ENCODE measurements at places on chromosomes 1 and 21. TPM values are rescaled to one million over a fixed set of nuclear protein-coding genes. Genes with fewer than 3 reads are reported as not detected.
A peak's percentile ranks its signal among the peaks of the same experiment; 100 is the strongest.

- DNase-seq = no peak
Observed at GRCh38 chr1:20059847-20060246, 10.1 kb upstream of the PLA2G5 start.

GRCh38 chr1:211632117-211632807, 43.2 kb downstream of the NEK2 start:
- no peak for DNase-seq

DNA sequence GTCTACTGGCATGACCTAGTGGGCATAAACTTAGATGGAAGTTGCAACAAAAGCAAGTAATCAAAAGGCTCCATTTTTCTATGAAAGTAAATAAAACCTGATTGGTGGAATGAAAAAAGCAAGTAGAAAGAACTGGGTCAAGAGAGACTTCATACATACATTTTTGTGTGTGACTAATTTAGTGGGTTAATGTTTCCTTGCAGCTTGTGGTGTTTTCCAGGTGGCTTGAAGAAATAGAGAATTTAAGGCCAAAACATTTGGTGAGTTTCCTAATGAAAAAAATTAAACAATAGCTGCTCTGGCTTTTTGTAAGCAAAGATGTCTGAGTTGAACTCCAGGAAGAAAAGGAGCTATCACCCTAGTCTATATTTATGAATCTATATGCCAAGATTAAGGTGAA, 71.0 kb downstream of the ZC3H11B start:
- DNase-seq = no peak

- no peak for DNase-seq
Observed at GRCh38 chr1:22048351-22049192, 3.9 kb upstream of the CDC42 start.

DNA sequence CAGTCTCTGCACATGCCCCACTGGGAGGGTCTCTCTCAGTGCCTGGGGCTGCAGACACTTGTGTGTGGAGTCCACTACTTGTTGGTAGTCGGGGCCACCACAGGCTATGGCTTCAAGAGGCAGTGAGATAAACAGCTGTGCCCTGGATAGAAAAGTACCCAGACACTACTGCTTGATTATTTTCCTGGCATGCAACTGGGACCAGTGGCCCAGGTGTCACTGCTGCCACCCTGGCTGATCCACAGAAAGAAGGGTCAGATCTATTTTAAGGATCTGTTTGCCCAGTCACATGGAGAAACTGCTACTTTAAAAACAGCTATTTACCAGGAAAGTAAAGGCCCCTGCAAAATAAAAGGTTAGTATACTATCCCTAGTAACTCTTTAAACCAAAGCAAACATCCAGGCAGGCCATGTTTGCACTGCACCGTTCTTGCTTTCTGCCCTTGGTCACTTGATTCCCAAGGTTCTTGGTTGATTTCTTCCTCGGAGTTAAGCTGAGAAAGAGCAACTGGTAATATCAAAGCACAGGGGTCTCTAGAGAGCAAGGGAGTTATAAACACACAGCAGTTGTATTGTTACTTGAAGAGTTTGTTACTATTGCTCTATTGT, 99.9 kb downstream of the GLUL start:
- DNase-seq = no peak

The SMIM12 gene
- 45.1 TPM for polyA plus RNA-seq

GRCh38 chr1:84771895-84772294, 81.6 kb upstream of the SSX2IP start:
- no peak for DNase-seq

DNA sequence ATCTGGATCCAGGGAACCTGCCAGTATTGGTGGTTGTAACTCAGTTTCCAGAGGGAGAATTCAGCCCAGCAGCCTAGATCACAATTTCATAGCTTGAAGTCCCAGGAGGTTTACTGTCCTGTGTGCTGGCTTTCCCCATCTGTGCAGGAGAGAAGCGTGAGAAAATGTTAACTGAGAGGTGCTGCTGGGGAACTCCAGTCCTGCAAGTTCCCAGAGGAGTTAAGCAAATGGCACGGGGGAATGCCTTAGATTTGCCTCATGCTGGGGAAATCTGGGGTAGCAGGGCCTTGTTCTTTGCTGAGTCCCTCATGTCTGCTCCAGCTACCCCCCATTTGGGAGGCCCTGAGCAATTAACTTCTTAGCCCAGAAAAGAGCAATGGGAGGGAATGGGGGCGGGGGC, 25.1 kb upstream of the SLAMF6 start:
- no peak for DNase-seq

The TTC22 gene
- 30.4 TPM for polyA plus RNA-seq

- DNase-seq = no peak
Observed at GRCh38 chr1:70966018-70966638, 81.5 kb downstream of the PTGER3 start.

The BCAR3 gene
- 24.8 TPM for polyA plus RNA-seq

The KRTAP19-1 gene
- not detected for polyA plus RNA-seq

- DNase-seq = no peak
Observed at GRCh38 chr1:108200687-108201051, 526 bp upstream of the SLC25A24 start.

GRCh38 chr1:25529518-25530185, 13.8 kb upstream of the LDLRAP1 start:
- DNase-seq = no peak

DNA sequence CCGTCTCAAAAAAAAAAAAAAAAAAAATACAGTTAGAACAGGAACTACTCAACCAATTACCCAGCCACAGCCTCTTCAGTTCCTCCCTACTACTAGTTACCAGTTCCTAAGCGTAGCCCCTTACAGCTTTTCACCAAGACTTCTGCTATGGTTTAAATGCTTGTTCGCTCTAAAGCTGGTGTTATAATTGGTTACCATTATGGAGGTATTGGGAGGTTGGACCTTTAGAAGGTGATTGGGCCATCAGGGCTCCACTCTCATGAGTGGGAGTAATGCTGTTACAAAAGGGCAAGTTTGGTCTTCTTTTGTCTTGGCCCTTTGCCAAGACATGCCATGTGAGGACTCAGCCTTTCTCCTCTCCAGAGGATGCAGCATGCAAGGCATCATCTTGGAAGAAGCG, 3.0 kb upstream of the SMPDL3B start:
- no peak for DNase-seq

The ENAH gene
- polyA plus RNA-seq = 15.0 TPM

DNA sequence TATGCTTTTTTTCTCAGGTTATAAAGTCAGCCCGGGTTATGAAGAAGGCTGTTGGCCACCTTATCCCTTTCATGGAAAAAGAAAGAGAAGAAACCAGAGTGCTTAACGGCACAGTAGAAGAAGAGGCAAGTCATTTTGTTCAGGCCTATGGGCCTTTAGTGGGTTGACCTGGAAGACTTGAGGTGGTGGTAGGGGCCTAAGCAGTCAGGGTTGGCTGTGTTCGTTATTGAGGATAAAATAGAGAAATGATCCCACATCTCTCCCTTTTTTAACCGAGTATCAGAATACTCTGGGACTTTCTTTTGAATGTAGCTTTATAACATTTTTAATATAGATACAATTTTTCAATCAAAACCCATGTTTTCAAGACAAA, 67.1 kb downstream of the MTR start:
- DNase-seq = no peak

DNA sequence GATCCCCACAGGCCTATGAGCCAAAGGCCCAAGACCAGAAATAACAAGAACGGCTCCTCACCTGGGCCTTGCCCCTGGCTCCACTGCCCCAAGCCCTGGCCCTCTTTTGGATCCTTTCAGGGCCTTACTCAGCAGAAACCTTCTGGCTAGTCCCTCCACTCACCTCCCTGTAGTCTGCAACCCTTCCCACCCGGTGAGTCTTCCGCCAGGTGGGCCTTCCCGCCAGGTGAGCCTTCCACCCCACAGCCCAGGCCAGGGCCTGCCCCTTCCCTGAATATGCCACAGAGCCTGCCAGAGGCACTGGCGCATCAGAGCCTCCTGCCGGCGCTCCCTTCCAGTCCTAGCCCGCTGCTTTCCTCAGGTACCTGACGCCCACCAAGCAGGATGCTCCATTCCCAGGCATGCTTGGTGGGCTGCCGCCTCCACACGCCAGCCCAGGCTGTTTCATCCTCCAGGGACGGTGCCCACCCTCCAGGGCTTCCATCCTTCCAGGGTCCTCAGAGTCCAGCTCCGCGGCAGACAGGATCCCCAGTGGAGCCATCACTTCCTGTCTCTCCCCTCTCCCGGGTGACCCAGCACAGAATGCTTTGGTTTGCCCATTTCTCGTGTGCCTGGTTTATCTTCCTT, 20.9 kb downstream of the LHX4 start:
- DNase-seq = peak; percentile 63

DNA sequence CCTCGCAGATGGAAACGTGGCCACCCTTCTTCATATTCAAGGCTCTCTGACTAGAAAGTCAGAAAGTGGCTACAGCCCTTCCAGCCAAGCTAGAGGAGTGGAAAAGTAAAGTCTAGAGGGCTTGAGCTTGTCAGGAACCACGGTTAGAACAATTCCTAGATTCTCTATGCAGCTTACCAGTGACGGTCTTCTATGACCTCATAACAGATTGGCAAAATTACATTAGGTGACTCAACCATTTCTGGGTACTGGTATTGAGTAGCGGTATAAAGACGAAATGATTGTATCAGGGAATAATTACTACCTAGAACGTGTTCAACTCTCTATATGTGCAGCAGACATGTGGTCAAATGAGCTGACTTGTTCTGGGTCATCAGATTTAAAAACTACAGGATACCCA, 155.0 kb upstream of the RUNX1 start:
- no peak for DNase-seq

The PMVK gene
- polyA plus RNA-seq = 54.1 TPM

- no peak for DNase-seq
Observed at GRCh38 chr1:42171679-42172266, 7.2 kb upstream of the GUCA2A start.

The AGBL4 gene
- not detected for polyA plus RNA-seq

The CTSS gene
- 69.7 TPM for polyA plus RNA-seq
